ENCODE measurements at places on chromosomes 5 and 9.

GRCh38 chr5:149217096-149217802, 54.4 kb upstream of the AFAP1L1 start:
- DNase-seq, result no peak

- DNase-seq, result no peak
Observed at GRCh38 chr9:113222482-113222841, 1.1 kb downstream of the SLC31A1 start.

DNA sequence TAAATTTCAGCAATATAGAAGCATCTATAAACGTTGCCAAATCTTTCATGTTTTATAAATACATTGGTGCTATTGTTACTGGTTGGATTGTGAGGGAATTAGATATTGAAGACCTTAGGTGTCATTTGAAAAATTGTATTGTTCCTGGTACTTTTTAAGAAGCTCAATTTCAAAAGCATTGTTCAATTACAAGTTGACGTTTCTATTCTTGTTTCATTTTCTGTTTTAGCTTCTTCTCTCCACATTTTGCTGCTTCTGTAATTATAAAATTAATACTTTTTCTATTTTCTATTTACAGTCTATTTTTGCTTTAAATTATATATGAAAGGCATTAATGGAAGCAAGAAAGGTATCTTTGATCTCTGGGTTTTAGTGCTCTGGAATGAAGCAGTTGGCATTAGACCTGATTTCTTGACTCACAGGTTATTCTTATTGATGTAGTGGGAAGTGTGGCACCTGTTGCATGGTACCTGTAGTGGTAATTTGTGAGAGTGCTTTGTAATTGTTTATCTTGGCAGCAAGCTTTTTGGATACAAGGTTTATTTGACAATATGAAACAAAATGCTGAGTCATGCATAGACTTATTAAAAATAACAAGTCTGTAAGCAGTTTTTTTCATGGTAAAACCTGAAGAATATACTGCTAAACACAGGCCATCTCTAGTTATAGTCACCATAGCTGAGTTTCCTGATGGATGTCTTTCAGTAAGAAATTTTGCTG, 13.2 kb downstream of the MACIR start:
- no peak for DNase-seq

GRCh38 chr5:141343242-141343952, at the start of gene PCDHGA3:
Gene PCDHGA3, plus strand, starts transcription at chr5:141343829. Its CDS starts 205 bp downstream, at chr5:141344034.
- no peak for DNase-seq

- DNase-seq, result no peak
Observed at GRCh38 chr9:77848897-77849296, 182.7 kb downstream of the GNAQ start.

DNA sequence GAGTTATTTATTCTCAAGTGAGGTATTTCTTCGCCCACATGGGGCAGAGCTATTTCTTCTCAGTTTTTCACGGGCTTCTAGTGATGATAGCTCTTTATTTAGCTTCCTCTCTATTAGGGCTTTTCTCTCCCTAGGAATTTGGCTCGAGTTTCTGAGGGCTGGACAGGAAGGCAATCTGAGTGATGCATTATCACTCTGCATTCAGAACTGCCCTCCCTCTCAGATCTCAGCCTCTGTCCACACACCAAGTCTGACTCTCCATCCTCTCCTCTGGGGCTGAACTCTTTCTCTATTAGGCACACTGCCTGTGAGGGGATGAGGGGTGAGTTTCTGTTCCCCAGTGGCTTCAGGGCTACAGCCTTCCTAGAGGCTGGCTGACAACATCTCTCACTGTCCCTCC, 14.9 kb upstream of the SCAMP1 start:
- no peak for DNase-seq

- no peak for DNase-seq
Observed at GRCh38 chr5:51380603-51381207, 2.5 kb upstream of the ISL1 start.

DNA sequence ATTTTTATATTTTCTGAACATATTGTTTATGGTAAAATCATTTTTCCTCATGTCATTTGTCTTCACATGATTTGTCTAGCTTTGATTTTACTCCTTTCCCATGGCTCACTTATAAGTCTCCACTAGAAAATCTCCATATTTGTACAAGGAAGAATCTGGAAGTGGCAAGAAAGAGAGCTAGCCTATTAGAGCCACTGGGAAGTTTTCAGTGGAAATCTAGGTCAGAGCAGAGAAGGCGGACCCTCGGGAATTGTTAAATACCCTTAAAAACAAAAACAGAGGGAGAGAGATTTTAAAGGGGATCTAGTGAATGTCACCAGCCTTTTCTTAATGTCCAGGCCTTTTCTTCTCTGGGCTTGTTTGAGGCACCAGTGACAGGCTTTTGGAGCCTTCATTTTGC, 56.6 kb downstream of the GRAMD2B start:
- DNase-seq, result no peak

DNA sequence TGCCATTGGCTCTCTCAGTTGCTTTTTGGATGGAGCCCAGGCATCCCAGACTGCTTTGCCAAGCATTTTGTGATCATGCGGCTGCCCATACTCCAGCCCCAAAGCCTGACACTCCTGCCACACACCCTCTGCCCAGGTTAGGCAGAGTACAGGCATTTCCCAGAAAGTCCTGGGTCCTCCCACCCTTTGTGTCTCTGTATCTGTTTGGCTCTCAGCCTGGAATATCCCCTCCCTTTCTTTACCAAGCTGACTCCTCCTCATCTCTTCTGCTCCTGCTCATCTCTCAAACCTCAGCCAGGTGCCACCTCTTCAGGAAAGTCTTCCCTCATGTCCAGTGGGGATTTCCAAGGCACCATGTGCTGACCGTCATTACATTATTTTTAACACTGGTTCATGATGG, 14.3 kb upstream of the SH3RF2 start:
- DNase-seq, result no peak

DNA sequence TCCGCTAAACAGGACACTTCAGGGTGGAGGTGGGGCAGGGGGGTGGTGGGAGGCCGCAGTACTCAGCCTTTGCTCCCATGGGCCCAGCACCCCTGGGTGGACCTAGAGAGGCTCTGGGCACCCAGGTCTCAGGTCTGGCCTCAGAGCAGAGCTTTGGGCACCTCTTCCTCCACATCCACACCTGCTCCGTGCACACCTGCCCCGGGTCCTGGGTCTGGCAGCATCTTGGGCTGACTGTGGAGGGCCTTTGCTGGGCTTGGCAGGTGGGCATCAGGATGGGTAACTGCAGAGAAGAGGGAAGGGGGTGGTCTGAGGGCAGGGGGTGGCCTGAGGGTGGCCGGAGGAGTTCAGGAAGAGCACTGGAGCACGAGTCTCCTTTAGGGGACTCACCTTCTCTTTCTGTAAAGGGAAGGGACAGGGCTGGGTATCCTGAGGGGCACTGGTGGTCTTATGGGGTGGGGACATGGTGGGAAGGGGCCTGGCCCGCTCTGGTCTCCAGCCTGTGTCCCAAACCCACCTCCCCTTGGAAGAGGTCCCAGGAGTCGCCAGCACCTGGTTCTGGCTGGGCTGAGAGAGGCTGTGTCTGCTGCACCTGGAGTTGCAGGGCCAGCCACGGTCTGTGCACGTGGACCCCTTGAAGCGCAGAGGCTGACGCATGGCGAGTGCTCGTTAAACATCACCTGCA, 106.7 kb upstream of the IER5L start:
- no peak for DNase-seq

GRCh38 chr5:31531543-31531887, 378 bp downstream of the DROSHA start:
- DNase-seq, result no peak

DNA sequence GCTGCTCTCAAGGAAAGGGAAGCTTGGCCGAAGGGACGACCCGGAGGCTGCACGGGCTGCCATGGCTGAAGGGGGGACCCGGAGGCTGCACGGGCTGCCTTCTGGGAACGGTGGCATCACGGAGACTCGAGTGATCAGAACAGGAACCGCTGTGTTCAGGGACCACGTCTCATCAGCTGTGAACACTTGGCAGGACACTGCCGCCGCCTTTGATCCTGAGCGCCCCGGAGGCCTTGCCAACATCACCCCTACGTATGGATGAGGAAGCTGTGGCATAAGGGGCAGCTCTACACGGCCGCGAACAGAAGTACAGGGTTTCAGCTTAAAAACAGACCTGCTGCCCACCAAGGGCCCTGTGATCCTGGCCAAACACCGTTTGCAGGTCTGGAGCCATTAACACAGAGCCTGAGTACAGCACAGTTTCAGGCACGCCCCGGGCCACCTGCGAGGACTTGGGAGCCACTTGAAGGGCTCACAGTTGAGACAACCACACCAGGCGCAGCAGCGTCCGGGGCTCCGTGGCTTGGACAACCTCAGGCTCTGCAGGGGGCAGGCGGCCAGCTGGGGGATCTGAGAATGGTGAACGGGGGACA, 23.9 kb upstream of the TERT start:
- peak; percentile 74 for DNase-seq

GRCh38 chr9:91755761-91756509, 194.1 kb downstream of the ROR2 start:
- no peak for DNase-seq
